OCI-M1 (cell line): ENCODE measurements at places on chromosomes 16 and 17.

- DNase-seq, result peak; percentile 66
These were observed 4.5 kb downstream of the PRSS27 start for GRCh38 chr16:2715519-2715918.

DNA sequence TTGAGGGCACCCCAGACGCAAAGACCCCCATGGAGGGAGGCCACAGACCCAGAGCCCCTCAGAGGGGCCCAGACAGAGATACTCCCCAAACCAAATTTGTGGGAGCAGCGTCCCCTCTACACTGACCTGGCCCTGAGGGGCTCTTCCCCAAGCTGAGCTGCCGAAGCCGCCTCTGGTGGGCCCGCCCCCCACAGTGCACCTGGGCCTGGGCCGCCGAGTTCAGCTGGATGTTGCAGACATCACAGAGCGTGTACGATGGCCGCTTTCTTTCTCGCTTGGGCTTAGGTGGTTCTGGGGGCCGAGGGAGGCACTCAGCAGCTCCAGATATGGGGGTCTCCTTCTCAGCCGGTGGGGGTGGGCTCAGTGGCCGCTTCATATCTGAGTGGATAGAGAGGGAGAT, 12.3 kb upstream of the C17orf113 start:
- DNase-seq, result no peak

- DNase-seq, result no peak
These were observed 15.2 kb downstream of the CARHSP1 start for GRCh38 chr16:8853611-8854010.

- DNase-seq, result peak; percentile 30
These were observed 11.2 kb upstream of the CEP20 start for GRCh38 chr16:15899538-15900100.

DNA sequence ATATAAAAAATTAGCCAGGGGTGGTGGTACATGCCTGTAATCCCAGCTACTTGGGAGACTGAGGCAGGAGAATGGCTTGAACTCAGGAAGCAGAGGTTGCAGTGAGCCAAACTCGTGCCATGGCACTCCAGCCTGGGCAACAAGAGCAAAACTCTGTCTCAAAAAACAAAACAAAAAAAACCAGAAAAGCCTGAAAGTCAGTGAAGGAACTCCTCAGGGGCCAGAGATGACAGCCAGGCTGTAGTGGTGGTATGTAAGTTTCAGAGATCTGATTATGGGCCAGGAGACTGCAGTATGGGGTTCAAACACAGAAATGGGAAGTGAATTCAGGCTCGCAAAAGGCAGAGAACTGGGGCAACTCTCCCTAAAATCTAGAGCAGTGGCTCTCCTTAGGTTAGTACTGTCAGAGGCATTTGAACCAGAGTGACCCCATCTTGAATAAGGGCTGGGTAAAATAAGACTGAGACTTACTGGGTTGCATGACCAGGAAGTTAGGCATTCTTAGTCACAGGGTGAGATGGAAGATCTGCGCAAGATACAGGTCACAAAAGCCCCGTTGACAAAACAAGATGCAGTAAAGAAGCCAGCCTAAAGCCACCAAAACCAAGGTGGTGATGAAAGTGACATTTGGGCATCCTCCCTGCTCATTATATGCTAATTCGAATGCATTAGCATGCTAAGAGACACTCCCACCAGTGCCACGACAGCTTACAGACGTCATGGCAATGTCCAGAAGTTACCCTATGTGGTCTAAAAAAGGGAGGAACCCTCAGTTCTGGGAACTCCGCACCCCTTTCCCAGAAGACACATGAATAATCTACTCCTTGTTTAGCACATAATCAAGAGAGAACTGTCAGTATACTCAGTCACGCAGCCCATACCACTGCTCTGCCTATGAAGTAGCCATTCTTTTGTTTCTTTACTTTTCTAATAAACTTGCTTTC, 120.2 kb upstream of the XYLT1 start:
- peak; percentile 69 for DNase-seq
